ENCODE measurements at places on chromosomes 12 and 14.

- DNase-seq: no peak
Measured at GRCh38 chr12:95459310-95459709, 14.6 kb upstream of the METAP2 start.

GRCh38 chr12:21369141-21369980 lies 3.3 kb upstream of the IAPP start:
- DNase-seq: peak; percentile 3

DNA sequence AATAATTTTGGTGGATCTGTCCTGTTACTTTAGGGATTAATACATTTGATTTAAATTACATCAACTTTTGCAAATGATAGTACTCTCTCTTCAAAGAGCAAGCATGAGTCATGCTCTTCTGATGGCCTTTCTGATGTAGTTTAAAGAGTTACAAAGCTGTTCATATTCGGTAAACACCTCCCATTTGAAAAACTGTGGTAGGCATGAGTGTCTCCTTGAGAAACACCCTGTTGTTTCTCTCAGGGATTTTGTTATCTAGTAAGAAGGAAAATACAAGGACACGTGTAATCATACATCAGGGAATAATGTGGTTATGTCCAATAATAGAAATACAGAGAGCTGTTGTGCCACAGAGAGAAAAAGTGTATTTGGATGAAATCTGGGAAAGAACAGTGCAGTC lies 53.3 kb upstream of the E2F7 start:
- no peak for DNase-seq

- peak; percentile 2 for DNase-seq
Measured at GRCh38 chr12:81610955-81611889, 147.9 kb downstream of the PPFIA2 start.

DNA sequence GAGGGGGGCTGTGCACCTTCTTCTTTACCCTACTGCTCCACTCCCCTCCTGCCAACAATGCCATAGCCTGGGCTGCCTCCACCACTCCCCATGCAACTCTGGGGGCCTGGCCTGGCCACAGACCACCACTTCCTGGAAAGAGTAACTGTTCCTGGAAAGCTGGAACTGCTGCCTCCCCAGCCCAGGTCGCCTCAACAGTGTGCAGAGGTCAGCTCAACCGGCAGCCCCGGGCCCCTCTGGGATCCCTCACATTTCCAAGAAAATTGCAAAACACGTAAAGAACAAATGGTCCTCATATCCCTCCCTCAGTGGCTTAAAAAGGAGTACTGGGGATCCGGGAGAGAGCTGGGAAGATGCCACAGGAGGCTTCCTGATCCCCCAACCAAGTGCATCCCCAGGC lies 22.4 kb upstream of the DIO3 start:
- DNase-seq: no peak

DNA sequence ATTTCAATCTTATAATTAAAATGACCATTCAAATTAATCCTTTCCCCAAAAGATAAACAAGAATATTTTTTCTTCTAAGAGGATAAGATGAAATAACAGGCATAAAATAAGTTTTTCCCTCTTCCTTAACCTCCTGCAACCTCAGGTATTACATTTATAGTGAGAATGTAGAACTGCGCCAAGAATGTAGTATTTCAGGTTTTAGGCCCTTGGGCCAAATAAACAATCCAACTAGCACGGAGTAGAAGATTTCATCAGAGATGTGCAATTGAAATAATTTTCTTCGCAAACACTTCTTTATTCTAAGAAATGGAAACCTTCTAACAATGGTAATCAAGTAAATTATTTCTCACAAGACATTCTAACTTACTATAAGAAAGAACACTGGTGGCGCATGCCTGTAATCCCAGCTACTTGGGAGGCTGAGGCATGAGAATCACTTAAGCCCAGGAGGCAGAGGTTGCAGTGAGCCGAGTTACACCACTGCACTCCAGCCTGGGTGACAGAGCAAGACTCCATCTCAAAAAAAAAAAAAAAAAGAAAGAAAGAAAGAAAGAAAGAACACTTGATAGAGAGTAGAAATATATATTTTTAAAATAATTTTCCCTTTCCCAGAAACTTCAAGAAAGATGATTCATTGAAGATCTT lies 100.8 kb downstream of the TAOK3 start:
- no peak for DNase-seq

DNA sequence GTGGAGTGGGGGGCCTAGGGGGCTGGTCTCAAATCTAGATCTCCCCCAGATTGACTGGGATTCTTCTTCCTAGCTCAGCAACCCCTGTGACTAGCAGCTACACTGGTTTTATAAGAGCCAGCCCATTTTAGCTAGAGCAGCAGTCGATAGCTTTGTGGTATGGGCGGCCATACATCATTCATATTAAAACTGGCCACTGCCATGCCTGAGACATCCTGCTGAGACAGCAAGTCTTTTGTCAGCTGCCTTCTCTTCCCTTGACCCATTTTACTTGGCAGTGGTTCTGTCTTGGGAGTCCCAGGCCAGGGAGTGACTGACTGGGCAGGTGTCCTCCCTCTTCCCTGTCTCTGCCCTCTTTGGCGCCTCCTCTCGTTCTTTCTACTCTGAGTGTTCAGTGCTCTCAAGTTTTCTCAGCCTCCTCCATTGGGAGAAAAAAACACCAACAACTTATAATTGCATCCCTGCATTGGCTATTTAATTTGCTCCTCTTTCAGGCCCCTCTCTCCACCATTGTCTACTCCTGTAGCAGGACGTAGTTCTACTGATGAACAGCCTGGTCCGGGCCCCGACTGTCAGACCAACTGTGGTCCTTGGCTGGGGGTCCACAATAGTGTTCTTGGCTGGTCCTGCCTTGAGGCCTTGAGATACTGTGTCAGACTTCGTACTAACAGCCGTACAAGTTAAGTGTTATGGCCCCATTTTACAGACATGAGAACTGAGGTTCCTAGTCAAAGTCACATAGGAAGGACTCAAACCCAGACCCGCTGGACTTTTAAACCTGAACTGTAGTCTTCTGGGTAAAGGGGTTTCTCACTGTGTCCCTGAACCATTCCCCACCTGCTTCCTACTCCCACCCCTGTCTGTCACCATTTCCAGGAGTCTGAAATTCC lies 18.3 kb upstream of the JDP2 start:
- DNase-seq: no peak

DNA sequence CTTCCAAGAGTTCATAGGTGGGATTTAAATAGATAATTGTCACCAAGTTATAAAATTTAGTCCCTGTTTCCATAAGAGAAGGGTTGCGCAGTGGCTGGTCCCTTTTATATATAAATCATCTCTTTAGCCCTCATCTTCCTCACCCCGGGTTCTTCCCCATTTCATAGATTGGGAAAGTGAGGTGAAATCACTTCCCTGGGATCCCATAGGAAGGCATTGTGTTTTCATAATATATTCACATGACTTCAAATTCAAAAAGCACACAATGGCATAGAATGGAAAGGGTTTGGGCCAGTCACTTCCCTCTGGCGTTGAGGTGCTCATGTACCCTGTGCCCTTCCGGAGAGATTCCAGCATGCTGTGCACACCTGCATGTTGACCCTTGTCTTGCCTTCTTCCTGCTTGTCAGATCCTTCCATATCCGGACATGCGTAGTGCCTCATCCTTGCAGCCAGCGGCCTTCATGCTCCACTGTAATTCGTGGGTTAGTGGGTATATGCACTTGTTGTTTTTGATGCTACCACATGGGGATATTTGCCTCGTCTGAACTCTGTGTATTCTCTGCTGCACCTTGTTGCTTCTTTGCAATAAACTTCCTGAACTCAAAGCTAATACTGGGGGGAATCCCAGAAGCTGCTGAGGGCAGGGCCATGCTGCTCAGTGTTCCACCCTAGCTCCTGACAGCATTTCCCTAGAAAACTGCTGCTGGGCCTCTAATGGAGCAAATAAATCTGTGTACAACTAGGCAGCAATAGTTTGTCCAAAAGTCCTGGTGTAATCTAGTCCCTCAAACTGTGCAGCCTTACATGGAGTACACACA lies 59.6 kb downstream of the ANAPC7 start:
- no peak for DNase-seq

DNA sequence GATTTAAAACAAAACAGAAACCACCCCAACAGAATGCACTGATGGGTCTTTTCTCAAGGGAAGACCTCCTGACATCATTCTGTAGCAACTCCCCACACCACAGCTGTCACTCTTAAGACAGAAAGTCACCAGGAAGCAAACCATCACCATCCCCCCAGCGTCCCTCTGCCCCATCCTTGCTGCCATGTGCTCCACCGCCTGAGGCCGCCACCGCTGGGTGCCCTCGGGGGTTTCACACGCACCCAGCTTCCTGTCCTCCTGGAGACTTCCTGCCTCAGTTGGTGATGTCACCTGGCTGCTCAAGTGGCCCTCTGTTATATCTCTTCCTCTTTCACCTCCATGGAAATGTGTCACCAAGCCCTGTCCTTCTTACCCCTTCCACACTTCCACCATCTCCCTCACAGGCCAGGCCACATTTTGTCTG lies 71.4 kb upstream of the GPR68 start:
- peak; percentile 95 for DNase-seq

- no peak for DNase-seq
Measured at GRCh38 chr12:96471368-96472050, 17.9 kb upstream of the CFAP54 start.

DNA sequence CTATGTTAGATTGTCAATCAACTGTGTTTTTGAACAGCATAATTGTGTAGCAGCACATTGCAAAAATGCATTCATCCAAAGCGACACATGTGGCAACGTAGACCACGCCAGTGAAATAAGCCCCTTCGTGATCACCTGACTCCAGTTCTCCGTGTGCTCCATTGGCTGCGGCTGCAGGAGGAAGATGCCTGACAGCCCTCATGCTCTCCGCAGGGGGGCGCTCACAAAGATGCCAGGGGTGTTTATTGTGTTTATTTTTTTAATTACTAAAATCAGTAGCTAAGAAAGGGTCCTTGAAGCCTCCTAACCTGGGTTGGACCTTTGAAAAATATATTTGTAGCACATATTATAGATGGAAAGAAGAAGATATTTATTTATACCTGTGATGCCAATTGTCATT lies 116.3 kb downstream of the SLC15A4 start:
- DNase-seq: no peak

GRCh38 chr14:35666429-35667043 lies 132.6 kb downstream of the INSM2 start:
- DNase-seq: no peak

GRCh38 chr12:94133964-94134795 lies 14.2 kb upstream of the PLXNC1 start:
- DNase-seq: peak; percentile 60

GRCh38 chr12:131547555-131547954 lies 163.3 kb upstream of the SFSWAP start:
- no peak for DNase-seq

- DNase-seq: no peak
Measured at GRCh38 chr12:57112492-57113294, 1.5 kb upstream of the STAT6 start.

GRCh38 chr12:67742461-67742860 lies 93.9 kb downstream of the DYRK2 start:
- DNase-seq: no peak

DNA sequence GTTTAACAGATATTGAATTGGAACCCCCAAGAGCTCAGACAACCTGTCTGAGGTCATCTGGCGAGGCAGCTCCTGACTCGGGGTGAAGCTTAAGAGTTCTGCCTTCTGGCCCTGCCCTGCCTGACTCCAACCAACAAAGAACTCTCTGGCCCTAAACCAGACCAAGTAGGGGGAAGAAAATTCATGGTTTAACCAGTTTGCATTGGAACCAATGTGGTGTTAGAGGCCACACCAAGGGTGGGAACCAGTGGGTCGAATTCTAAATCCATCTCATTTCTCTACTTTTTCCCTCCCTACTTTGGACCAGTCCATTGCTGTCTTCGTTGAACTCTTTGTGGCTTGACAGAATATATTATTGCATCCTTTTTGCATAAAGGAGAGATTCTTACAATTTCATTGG lies 30.4 kb upstream of the GSG1 start:
- no peak for DNase-seq

GRCh38 chr12:1741154-1741949 lies 50.5 kb downstream of the ADIPOR2 start:
- no peak for DNase-seq

DNA sequence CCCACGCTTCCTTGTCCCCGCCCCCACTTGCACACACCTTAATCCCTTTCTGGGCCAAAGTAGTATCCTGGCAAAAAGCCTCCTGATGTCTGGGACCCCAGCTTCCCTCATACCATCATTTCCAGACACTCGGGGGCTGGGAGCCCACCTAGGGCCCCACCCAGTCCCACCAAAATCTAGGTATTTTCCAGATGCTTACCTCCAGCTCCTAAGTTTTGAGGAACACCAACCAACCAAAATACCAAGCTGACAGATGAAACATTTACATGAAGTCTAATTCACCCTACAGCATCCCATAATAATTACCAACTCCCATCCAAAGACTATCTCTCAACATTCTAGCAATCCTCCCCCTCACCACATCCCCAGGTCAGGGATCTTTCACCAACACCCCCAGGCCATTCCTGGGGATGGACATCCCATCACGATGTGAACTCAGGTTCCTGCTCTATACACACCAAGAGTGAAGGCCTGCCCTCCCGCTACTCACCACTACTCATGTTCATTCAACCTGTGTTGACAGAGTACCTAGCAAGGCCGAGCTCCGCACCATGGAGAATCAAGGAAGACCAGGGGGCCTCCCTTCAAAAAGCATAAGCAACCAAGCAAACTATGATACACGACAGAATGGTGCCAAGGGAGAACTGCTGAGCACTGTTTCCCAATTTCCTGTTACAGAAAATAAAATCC lies 1.6 kb upstream of the CHD4 start:
- no peak for DNase-seq

All from activated CD4-positive, alpha-beta T cell treated with anti-CD3 and anti-CD28 coated beads, Interleukin-2, Interleukin-6, amounts not matched to agents 100 ng/mL and 50 ng/mL, durations not matched to agents 16 hours and 8 hours (primary cell).